A172 (cell line): ENCODE measurements at places on chromosomes 5 and 9. TPM values are rescaled to one million over a fixed set of nuclear protein-coding genes. Genes with fewer than 3 reads are reported as not detected.

Gene TLX3
- not detected in 2 replicates for total RNA-seq

Gene ABLIM3
- total RNA-seq = 12.6 and 15.9 TPM in 2 replicates

Gene FAM169A
- total RNA-seq = 28.3 and 33.0 TPM in 2 replicates

Gene WDR38
- not detected in 2 replicates for total RNA-seq

Gene PCSK1
- 0.02 TPM in 1 of 2 replicates, not detected in the other for total RNA-seq

Gene BARHL1
- total RNA-seq = not detected in 2 replicates

Gene IL31RA
- total RNA-seq = 1.6 and 2.6 TPM in 2 replicates

Gene SH3GLB2
- total RNA-seq = 155 and 156 TPM in 2 replicates

Gene SPOCK1
- total RNA-seq = 4.5 and 6.5 TPM in 2 replicates

Gene CCDC152
- 0.69 TPM in 1 of 2 replicates, not detected in the other for total RNA-seq

Gene SLC34A1
- total RNA-seq = 0.05 TPM in 1 of 2 replicates, not detected in the other

Gene PLAC8L1
- total RNA-seq = not detected in 2 replicates

Gene HSPA5
- total RNA-seq = 77.5 and 93.5 TPM in 2 replicates

Gene NRG2
- 2.5 and 3.5 TPM in 2 replicates for total RNA-seq

Gene TICAM2
- total RNA-seq = 10.0 and 11.1 TPM in 2 replicates

Gene SVEP1
- 0.07 TPM in 1 of 2 replicates, not detected in the other for total RNA-seq

Gene OLFM1
- 41.2 and 65.4 TPM in 2 replicates for total RNA-seq

Gene ORM2
- total RNA-seq = not detected in 2 replicates

Gene POC5
- total RNA-seq = 40.1 and 44.4 TPM in 2 replicates

Gene ALDH1A1
- total RNA-seq = not detected in 2 replicates

Gene ITGA1
- 0.71 and 3.7 TPM in 2 replicates for total RNA-seq

Gene NXNL2
- 0.43 and 1.2 TPM in 2 replicates for total RNA-seq

Gene TAF11L10
- not detected in 2 replicates for total RNA-seq

Gene C1QTNF2
- 1.5 and 1.6 TPM in 2 replicates for total RNA-seq

Gene DAB2
- total RNA-seq = 38.5 and 46.1 TPM in 2 replicates

Gene MYORG
- 3.5 and 4.6 TPM in 2 replicates for total RNA-seq

Gene ANKRD34B
- total RNA-seq = not detected in 2 replicates

Gene EPB41L4A
- total RNA-seq = 1.2 and 2.2 TPM in 2 replicates

Gene PCDHAC2
- 3.2 and 5.1 TPM in 2 replicates for total RNA-seq

Gene CTSL
- total RNA-seq = 318 and 350 TPM in 2 replicates

Gene KIF4B
- total RNA-seq = 0.02 TPM in 1 of 2 replicates, not detected in the other

Gene PCDHGA7
- 0.69 TPM in 2 replicates for total RNA-seq

Gene ERMP1
- total RNA-seq = 3.2 and 4.1 TPM in 2 replicates

Gene SUB1
- 553 and 634 TPM in 2 replicates for total RNA-seq

Gene PCDHGA10
- 4.7 and 5.3 TPM in 2 replicates for total RNA-seq

Gene TMC1
- not detected in 2 replicates for total RNA-seq

Gene PCDHB8
- 7.0 and 7.5 TPM in 2 replicates for total RNA-seq

Gene SLC28A3
- 0.55 and 1.0 TPM in 2 replicates for total RNA-seq

Gene CYLC2
- not detected in 2 replicates for total RNA-seq

Gene UIMC1
- 42.9 and 43.9 TPM in 2 replicates for total RNA-seq

Gene SPATA31A3
- total RNA-seq = not detected in 2 replicates

Gene SEMA6A
- 0.57 and 1.5 TPM in 2 replicates for total RNA-seq

Gene PCDHA2
- total RNA-seq = 0.03 and 0.81 TPM in 2 replicates

Gene FXN
- 12.6 and 15.7 TPM in 2 replicates for total RNA-seq

Gene SPATA31D4
- total RNA-seq = not detected in 2 replicates
